ENCODE measurements at places on chromosomes 5 and 9. TPM values are rescaled to one million over a fixed set of nuclear protein-coding genes. Genes with fewer than 3 reads are reported as not detected.

GRCh38 chr5:172886974-172887501 lies 53.0 kb downstream of the ERGIC1 start:
- DNase-seq = no peak

- DNase-seq = no peak
Observed at GRCh38 chr5:115243412-115243811, 19.3 kb downstream of the PGGT1B start.

GRCh38 chr5:180652771-180653170 lies 3.4 kb upstream of the FLT4 start:
- no peak for DNase-seq

DNA sequence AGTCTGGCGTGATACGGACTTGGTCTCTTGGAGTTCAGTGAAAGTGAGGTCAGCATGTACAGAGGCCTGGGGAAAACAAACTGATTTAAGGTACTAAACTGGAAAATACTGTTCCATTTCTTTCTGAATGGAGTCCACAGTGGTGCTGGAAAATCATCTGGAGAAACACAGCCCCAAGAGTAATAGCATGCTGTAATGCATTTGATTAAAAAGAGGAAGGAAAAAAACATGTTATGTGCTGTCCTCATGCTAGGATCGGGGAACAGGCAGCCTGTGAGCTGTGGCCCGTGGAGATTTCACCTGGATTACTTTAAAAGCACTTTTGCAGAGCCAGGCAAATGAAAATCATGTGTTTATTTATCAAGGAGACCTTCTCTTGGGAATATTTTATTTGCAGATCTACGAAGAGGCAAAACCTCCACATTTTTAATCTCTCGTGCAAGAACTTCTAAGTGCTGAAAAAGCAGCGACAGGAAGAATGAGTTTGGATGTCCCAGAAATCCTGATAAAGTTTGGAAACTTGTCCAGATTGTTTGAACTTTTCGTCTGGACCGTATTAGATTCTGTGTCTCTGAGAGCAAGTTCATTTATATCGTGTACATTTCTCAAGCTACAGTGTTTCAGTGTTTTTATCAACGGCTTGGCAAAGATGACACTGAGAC lies 228.8 kb downstream of the GAS1 start:
- DNase-seq = no peak

DNA sequence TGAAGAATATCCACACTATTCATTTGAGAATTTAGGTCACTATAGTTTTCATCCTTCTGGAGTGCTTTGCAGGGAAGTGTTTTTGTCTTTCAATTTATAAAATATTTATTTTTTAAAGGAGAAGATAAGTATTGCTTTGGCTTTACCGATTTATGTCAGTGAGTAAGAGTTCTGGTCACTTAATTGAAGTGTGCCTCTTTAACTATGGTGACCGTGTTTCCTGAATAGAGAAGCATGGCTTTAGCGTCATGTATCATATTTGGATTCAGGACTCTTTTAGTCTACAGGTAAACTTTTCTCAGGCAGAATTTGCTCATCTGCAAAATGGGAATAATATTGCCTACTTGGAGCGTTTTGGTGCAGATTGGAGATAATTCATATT lies 902 bp downstream of the BDP1 start:
- no peak for DNase-seq

DNA sequence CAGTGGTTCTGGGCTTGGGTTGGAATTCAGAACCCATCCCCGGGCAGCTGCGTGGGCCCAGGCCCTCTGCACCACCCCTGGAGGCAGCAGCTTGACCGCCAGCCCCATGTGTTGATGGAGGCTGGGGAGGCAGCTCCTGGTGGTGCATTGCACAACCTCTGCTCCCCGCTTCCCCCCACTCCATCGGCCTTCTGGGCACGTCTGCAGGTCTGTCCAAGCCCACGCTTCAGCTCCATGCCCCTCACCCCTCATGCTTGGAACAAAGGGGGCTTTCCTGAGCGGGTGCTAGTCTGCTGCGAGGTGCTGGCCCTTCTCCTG lies 1.4 kb downstream of the NCS1 start:
- no peak for DNase-seq

GRCh38 chr5:151688436-151688835 lies 1.7 kb upstream of the SPARC start:
- no peak for DNase-seq

DNA sequence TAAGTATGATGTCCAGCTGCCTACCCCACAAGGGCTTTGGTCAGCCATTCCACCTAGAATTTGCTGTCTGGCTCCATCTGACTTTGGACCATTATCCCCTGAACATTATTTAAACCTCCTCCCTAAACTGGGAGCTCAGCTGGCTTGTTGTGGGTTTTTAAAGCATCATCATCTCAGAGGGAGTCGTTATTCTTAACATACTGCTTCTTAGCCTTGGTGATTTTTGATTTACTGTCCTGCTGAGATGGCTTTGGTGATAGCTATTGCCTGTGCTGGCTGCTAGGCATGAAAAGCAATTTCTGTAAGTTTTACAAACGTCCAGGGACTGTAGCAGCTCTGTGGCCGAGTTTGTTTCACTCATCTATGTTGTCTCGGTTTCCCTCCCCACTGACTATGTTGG lies 256.1 kb downstream of the NR3C1 start:
- DNase-seq = no peak

DNA sequence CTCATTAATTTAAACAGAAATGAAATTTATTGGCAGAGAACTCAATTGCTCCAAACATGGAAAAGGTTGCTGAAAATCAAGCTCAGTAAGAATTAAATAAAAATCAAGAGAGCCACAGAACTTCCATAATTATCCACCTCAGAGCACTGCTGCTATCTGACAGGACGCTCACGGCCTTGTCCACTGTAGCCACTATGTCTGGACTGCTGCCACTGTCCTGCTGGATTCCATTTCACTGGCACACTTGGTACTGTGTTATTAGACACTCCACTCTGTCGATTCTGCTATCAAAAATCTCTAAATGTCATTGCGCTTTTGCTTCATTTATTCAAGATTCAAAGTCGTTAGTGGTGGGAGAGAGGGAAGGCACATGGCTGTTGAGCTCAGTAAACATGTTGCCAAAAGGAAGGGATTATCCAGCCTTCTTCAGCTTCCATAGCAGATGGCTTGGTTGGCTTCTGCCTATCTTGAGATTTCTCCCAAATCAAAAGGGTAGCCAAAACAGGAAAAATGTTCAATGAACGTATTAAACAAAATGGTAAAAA lies 815.0 kb downstream of the CDH18 start:
- DNase-seq = no peak

DNA sequence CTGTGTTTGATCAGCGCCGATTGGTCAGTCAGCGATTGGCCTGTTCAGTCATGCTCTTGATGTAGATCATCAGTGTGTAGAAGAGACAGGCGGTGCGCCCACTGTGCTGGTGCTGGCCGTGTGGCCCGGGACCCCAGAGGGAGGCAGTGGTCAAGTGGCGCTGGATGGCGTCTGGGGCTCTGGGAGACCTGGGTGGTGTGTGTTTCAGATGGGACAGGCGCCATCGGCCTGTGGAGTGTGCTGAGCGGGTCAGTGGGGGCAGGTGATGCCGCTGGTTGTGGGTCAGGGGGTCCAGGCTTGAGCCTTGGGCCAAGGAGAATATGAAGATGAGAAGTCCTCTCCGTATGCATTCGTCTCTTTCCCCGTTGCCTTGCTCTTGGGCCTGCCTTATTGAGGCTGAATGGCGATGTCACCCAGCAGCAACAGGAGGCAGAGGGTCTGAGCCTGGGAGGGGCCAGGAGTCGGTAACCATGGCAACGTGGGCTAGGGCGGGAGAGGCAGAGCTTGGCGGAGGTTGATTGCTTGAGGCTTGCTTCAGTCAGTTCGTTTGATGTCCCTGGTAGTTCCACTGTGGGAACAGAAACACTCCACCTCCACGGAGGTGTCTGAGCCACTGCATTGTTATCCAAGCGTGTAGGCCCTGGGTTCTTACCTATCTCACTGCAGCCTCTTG lies 117.8 kb upstream of the CACNA1B start:
- DNase-seq = no peak

DNA sequence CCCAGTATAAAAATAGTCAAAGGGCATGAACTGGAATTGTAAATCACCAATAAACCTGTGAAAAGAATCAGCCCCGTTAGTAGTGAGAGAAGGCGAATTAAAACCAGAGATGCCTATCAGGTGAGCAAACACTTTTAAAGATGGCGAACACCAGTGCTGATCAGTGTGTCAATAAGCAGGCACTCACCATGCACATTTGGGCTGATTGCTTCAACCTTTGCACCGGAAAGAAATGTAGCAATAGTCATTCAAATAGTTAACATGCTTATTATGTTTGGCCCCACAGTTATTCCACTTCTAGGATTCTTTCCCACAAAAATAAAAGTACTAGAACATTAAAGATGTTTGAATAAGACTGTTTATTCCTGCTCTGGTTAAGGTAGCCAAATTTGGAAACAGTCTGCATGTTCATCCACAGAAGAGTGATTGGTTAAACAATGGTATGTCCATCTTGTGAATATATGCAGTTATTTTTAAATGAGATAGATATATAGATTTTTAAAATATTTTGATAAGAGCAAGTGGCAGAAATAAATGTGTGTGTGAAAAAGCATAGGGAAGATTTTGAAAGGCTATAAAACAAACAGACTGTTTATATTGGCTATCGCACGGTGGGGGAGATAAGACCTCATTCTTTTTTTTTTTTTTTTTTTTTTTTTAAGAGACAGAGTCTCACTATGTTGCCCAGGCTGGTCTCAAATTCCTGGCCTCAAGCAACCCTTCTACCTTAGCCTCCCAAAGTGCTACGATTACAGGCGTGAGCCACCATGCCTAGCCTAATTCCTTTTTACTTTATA lies 112.2 kb downstream of the PIP5K1B start:
- DNase-seq = no peak

DNA sequence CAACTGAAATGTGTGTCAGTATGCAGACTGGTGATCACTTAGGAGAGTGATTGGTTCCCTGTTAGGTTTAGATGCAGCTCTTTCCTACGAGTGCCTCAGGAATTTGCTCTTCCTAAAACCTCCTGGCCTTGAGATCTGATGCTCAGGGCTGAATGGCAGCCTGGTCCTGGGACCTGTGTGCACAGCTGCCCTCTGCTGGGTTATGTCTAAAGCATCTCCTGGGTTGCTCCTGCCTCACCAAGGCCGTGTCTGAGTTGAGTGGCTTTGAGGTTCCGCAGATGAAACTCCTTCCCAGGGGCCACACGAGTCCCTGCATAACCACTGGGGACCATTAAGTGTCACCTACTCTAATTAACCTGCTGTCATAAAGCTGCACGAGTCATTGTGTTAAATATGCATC lies 59.5 kb downstream of the MVB12B start:
- DNase-seq = no peak

GRCh38 chr5:35440409-35440808 lies 177.3 kb upstream of the SPEF2 start:
- DNase-seq = no peak

DNA sequence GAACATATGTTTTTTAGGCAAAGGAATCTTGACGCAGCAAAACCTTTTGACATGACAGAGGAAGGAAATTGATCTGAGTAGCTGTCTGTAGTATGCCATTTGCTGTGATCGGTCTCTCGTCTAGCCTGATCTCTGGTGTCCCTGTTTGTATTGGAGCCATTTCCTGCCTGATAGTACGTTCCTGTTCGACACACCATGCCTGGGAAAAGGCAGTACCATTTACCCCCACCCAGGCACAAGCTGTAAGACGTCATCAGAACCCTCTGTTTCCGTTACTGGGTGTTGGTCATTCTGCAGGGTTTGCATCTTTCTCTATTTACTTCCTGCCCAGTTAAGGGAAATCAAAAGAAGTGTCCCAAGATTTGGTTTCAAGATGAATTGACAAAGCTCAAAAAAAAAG lies 129.7 kb downstream of the CEMIP2 start:
- DNase-seq = no peak

GRCh38 chr9:107335331-107335730 lies 52.3 kb downstream of the RAD23B start:
- DNase-seq = no peak

- no peak for DNase-seq
Observed at GRCh38 chr5:81292130-81292529, 9.3 kb upstream of the ZCCHC9 start.

DNA sequence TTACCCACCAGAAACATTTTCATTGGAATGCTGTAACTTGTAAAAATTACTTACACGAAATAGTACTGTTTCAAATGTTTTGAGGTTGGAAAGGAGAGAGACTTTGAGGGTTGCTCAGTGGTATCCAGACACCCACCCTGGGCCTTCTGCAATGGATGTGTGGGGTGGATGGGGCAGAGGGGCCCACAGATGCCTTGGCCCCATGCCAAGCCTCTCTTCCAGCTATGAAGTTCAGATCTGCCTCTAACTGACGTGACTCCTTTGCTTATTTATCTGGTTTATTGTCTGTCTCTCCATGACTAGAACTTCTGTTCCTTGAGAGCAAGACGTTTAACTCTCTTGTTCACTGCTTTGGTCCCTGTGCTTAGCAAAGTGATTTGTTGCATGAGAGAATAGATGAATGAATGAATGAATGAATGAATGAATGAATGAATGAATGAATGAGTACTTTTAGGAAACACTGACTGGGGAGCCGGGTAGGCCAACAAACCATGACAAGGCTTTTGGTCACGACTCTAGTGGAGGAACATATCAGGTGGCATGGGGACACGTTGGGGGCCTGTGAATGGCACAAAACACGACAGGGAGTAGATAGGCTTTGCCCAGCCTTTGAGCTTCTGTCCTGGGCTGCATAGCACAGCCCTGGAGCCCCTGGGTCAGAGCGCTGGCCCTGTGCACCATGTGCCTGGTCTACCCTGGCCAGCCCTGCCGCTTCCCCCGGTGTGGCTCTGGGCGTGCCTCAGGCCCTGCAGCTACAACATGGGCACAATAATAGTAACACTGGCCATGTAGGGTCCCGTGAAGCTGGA lies 31.8 kb downstream of the AK8 start:
- DNase-seq = no peak

DNA sequence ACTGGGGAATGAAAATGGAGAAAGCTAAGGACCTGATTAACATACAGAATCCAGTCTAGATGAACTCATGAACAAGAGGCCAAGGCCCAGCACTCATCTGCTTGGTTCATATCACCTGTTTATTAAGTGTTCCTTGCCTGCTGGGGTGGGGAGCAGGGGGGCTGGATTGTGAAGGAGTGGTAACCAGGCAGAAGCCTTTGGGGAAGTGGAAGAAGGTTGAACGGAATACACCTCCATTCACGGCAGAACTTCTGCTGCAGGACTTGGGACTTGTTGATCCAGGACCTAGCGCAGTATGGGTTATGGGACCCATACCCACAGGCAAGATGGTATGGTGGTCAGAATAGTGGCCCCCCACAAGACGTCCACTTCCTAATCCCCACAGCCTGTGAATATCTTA lies 8.8 kb upstream of the SEPTIN8 start:
- DNase-seq = no peak

DNA sequence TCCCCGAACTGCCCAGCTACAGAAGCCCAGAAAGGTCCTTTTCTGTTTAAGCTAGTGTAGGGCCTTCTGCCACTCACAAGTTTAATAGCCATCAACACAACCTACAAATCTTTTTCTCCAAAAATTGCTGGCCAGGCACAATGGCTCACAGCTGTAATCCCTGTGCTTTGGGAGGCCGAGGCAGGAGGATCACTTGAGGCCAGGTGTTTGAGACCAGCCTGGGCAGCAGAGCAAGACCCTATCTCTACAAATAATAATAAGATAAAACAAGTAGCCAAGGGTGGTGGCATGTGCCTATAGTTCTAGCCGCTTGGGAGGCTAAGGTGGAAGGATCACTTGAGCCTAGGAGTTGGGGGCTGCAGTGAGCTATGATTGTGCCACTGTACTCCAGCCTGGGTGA lies 176.4 kb downstream of the HSD17B3 start:
- DNase-seq = no peak

Gene RNF130
- total RNA-seq = 0.36 TPM

Gene SLC6A19
- not detected for total RNA-seq

Gene OGN
- total RNA-seq = 0.11 TPM

Gene SLC25A2
- 0.58 TPM for total RNA-seq

Gene SHLD3
- 2.8 TPM for total RNA-seq

Gene IRX1
- total RNA-seq = not detected

Gene PLK2
- 0.69 TPM for total RNA-seq

Gene GFI1B
- not detected for total RNA-seq

Gene TTC23L
- total RNA-seq = not detected

All from GM12878 (cell line).